ENCODE measurements at places on chromosomes 16 and 17.

DNA sequence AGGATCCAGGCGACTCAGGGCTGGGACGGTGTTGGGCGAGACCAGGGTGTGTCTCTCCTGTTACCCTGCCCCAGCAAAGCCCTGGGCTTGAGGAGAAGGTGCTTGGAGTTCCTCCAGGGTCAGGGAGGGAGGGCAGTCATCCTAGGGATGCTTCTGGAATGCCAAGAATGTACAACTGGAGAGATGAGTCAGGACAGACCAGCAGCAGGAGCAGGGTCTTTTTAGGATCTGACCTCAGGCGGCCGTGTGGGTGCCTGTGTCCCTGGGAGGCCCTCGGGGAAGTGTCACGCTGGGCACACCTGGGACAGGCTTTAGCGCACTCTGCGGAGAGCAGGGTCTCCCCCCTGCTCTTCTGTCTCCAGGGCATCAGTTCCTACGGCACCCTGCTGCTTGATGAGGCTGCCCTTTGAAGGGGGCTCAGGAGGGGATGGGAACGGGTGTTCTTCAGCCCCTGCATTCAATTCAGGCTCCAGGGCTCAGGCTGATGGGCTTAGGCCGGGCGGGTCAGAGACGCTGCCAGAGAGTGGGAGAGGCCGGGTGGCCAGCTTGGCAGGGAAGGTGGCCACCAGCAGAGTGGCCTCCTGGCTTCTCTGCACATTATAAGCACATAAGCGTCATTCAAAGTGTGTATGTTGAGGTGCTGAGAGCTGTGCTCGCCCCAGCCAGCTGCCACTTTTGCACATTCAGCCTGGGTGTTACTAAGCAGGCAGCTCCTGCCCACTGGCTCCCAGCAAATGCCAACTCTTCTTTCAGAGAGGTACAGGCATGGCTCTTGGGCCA, 8.4 kb upstream of the MTSS2 start:
- no peak for DNase-seq

DNA sequence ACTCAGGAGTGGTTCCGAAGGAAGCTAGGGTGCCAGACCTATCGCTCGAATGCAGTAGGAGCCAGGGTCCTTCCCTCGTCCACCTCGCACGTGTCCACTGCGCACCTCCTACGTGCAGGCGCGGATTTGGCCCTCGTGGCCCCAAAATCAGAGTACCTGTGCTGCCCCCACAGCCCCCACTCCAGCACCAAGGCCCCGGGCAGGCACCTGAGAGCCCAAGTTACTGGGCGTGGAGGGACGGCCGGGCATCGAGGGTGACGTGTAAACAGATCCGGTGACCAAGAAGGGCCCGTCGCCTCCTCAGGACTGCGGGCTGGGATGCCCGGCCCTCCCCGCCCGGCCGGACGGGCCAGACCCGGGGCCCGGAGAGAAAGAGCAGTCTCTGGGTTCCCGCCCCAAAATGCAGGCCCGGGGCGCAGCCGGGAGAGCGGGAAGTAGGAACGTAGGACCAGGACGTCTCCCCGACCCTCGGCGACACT, 492 bp downstream of the SLC25A39 start:
- no peak for DNase-seq

DNA sequence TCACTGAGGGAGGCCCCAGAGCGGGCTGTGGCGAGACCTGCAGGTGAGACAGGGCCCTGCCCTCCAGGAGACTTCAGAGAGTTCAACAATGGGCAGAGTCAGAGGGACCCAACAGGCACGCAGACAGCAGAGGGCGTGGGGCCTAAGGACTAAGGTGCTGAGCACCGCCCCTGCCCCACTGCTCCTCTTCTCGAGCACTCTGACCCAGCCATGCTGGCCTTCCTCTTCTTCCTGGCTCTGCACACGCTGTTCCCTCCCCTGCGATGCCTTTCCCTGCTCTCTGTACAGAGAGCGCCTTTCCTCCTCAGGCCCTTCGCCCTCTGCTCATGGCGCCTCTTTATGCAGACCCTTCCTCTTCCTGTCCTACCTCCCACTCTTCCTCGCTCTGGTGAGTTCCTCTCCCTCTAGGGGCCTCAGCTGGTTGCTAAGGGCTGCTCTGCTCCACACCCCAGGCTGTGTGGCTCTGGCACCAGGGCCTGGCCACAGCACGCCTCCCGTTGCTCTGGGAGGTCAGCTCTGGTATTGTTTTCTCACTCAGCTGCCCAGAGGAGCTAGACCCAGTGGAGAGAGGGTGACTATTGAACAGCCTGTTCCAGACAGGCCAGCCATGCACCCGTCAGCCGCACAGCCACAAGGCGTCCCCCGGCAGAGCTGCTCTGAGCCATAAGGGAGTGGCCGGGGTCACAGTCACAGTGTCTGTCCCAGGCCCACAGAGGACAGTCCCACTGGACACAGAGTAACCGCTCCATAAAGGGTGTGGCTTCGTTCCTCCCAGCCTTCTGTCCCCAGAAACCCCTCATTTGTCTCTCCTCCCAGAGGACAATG, 13.6 kb upstream of the RASD1 start:
- DNase-seq = no peak

GRCh38 chr16:64730261-64730660, 391.6 kb downstream of the CDH11 start:
- DNase-seq = no peak

GRCh38 chr16:21638573-21638975, 13.8 kb downstream of the IGSF6 start:
- DNase-seq = no peak

DNA sequence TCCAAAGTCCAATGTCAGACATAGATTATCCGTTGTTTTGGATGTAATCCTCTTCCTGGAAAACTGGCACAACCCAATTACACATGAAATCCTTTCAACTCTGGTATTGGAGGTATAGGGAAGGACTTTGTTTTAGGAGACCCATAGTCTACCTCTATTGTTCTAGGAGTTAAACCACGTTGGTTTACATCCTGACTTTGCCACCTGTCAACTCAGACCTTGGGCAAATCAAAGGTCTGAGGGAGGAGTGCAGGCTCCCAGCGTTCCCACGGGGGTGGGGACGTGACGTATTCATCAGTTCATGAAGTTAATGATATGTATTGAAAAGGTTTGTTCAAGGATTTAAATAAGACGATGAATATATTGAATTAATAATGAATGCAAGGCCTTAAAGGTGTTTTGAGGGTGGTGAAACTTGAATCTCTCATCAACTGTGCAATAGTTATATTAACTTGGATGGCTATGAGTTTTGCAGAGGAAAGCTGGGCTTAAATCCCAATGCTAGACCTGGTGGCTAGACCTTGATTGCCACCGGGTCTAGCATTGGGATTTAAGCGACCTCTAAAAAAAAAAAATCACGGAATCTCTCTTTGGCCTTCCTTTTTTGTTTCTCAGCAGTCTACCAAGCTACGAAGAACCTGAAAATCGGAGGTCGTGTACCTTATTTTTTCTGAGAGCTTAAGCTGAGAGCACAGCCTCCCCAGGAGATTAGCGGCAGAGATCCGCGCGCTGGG, 744 bp upstream of the NF1 start:
- DNase-seq = no peak

DNA sequence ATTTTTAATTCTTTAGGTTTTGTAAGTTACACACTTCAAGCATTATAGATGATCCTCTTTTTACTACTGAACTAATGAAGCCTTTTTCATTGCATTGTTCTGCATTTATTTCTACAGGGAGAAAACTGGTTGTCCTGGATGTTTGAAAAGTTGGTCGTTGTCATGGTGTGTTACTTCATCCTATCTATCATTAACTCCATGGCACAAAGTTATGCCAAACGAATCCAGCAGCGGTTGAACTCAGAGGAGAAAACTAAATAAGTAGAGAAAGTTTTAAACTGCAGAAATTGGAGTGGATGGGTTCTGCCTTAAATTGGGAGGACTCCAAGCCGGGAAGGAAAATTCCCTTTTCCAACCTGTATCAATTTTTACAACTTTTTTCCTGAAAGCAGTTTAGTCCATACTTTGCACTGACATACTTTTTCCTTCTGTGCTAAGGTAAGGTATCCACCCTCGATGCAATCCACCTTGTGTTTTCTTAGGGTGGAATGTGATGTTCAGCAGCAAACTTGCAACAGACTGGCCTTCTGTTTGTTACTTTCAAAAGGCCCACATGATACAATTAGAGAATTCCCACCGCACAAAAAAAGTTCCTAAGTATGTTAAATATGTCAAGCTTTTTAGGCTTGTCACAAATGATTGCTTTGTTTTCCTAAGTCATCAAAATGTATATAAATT, 53.0 kb downstream of the TUBD1 start:
- DNase-seq = no peak

- DNase-seq = no peak
Measured at GRCh38 chr16:10232757-10233156, 50.5 kb upstream of the GRIN2A start.

DNA sequence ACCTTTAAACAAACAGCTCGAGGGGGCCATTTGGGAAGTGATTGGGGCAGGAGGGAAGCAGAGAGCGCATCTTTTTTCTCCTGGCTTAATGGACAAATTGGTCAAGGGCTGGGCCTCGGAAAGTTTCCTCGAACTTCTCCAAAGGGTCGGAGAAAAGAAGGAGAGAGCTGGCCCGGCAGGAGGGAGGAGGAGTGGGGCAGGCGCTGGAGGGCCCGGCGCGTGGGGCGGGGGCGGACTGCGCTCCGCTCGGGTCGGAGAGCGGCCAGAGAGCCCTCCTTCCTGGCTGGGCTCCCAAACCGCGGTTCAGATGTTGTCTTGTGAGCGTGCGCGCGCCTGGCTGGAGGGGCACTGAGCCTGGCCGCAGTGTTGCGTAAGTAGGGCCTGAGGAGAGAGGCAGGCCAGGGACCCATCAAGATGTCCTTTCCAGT, 1.2 kb downstream of the MMP2 start:
- no peak for DNase-seq

DNA sequence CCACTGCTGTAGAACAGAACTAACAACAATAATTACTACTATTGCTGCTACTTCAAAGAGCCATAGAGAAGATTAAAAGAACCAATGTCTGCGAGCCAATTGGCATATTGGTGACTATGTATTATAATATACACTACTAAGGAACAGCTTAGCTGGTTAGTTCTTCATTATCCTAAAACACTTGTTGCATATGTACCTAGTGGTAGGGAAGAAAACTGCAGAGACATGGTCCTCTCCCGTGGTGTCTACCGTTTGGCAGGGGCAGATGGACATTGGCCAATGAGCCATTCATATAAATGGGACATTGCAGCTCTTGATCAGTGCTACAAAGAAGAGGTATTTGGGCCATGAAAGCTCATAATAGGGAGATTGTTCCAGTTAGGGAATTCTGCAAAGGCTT, 46.4 kb upstream of the CLEC3A start:
- no peak for DNase-seq

DNA sequence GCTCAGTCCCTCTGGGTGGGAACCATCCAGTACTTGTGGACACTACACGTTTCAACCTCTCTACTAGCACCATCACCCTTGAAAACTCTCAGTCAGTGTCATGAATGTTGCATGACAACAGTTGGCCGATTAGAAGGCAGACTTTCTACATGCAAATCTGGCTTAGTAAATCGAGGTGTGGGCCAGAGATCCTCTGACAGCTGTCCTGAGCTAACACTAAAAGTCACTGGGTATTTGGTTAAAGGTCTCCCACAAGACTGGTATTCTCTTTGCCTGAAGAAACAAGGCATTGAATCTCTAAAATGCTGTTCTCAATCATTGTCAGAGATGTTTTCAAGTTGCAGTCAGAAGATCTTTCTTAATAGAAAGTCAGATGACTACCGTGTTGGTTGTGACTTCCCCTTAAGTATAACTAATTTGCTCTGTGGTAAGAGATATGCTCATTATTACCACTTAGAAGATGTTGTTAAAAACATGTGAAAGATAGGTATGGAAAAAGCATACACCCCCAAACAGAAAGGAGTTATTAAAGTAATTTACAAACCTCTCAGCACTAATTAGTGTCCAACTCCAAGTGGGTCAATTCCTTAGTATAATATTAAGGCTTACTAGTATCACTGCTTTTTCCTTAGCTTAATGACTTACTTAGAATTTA, 62.3 kb downstream of the WNT3 start:
- no peak for DNase-seq

- DNase-seq = no peak
Measured at GRCh38 chr16:86048221-86048620, 149.3 kb downstream of the IRF8 start.

DNA sequence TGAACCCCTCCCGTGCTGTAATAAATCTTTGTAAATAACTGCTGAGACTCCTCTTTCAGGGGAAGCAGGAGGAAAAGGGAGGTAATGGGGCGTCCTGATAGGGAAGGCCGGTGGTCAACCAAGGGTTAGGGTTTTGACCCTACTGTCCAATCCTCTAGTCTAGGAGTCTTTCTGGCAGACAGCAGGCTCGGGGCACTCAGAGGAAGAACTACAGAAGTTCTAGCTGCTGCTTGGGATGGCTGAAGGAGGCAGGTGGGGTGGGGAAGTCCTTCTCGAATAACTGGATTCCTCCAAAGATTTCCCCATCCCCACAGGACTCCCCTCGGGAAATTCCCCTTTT, 387 bp upstream of the STARD3 start:
- no peak for DNase-seq

- DNase-seq = no peak
Measured at GRCh38 chr16:27322858-27323780, 9.3 kb downstream of the IL4R start.

- DNase-seq = no peak
Measured at GRCh38 chr16:50197582-50197981, 44.5 kb downstream of the TENT4B start.

GRCh38 chr17:13003454-13003851, 14.4 kb downstream of the ELAC2 start:
- DNase-seq = no peak

GRCh38 chr17:45367216-45367615, 50.4 kb upstream of the MAP3K14 start:
- peak; percentile 89 for DNase-seq

GRCh38 chr17:80257716-80258213, 2.9 kb upstream of the RNF213 start:
- DNase-seq = no peak

DNA sequence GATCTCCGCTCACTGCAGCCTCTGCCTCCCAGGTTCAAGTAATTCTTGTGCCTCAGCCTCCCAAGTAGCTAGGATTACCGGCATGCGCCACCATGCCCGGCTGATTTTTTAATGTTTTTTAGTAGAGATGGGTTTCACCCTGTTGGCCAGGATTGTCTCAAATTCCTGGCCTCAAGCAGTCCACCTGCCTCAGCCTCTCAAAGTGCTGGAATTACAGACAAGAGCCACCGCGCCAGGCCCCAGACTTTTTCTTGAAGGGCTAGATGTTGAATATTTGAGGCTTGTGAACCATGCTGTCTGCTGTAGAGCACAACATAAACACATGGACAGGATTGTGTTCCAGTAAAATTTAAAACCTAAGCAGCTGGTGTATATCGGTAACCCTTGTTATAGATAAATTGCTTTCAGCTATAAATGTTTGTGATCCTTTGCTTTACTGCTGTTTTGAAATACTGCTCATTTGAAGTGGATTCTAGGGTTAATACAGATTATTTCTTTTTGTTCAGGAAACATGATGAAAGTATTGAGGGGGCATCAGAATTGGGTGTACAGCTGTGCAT, 12.4 kb downstream of the WSB1 start:
- no peak for DNase-seq

- DNase-seq = no peak
Measured at GRCh38 chr16:24993722-24994686, 21.2 kb downstream of the ARHGAP17 start.

DNA sequence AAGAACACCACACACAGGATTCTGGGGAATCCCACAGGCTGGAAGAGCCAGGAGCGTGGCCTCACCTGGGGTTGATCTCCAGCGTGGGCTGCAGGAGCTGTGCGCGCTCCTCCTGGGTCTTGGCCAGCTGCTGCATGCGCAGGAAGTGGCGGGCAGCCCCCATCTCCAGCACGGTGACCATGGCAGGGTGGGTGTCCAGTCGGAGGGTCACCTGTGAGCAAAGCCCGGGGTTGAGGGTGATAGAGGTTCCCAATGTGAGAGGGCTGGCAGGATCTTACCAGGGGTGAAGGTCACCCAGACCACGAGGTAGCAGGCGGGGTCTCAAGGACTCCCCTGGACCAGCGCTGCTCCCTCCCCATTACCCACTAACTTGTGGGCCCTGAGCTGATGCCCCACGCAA, 7.4 kb downstream of the DNASE1 start:
- no peak for DNase-seq

Measured in vagina (tissue), 2 donors.